ENCODE measurements at places on chromosomes 4 and X. TPM values are rescaled to one million over a fixed set of nuclear protein-coding genes. Genes with fewer than 3 reads are reported as not detected.

Gene VEGFC
- 14.7 TPM for total RNA-seq

Gene GIMD1
- total RNA-seq: not detected

Gene PIN4
- 12.1 TPM for total RNA-seq

Gene NHS
- 4.3 TPM for total RNA-seq

Gene PRKG2
- not detected for total RNA-seq

Gene MAGEB17
- not detected for total RNA-seq

DNA sequence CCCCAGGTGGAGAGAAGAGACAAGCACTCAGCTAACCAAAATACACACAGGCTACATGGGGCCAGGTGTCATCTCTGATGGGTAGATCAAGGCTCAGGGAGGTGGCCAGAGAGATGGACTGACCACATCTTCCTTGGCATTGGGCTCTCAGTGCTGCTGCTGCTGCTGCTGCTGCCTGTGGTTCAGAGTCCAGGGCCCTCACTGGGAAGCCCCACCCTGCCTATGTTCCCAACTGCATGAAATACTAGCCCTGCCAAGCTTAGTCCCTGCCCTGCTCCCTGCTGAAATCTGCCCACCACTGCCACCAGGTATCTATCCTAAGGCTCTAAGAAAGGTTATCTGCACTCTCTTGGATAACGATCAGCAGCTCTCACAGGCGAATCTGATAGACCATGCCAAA lies 118.7 kb downstream of the EFHC2 start:
- no peak for DNase-seq

- DNase-seq: no peak
Measured at GRCh38 chr4:153137159-153137558, 67.1 kb upstream of the TRIM2 start.

GRCh38 chr4:15213302-15213970 lies 211.2 kb downstream of the CPEB2 start:
- DNase-seq: no peak

- no peak for DNase-seq
Measured at GRCh38 chrX:149259241-149259640, 245.9 kb downstream of the IDS start.

DNA sequence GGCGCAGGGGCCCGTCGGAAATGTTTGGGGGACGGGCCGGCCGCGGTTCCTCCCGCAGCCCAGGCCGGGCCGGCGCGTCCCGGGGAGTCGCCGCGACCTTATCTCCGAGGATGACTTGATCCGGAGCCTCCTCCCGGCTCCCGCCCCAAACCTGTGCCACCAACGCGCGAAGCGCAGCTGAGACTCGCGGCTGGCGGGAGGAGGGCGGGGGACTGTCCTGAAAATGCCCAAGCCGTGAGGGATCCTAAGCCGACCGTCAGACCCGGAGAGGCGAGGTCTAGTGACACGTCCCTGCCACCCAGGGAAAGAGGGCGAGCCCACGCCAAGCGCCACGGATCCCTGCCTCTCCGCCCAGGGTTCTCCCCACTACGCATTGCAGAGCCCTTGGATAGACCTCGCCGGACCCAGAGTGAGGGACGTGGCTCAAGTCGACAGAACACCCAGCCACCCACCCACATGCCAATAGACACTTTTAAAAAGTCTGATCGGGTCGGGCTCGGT lies 26.9 kb downstream of the UTP14A start:
- no peak for DNase-seq

GRCh38 chrX:39158801-39159657 lies 357.8 kb downstream of the MID1IP1 start:
- DNase-seq: no peak

- no peak for DNase-seq
Measured at GRCh38 chr4:54189140-54189539, 40.0 kb upstream of the PDGFRA start.

DNA sequence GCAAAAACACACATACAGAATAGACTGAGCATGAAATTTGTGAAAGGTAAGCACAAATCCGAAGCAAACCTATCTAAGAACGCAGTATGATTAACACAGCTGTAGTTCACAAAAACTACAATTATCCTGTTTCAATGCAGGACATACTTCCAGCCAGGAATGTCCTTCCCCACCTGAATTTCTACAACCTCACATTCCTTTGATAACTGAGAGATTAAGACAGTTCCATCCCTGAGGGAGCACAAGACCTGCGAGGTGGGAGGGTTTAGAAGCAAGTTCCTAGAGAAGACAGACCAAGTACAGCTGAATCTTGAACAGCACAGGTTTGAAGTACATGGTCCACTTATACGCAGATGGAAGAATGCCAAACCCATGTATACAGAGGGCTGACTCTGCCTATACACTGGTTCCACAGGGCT lies 10.6 kb downstream of the ABCG2 start:
- no peak for DNase-seq

DNA sequence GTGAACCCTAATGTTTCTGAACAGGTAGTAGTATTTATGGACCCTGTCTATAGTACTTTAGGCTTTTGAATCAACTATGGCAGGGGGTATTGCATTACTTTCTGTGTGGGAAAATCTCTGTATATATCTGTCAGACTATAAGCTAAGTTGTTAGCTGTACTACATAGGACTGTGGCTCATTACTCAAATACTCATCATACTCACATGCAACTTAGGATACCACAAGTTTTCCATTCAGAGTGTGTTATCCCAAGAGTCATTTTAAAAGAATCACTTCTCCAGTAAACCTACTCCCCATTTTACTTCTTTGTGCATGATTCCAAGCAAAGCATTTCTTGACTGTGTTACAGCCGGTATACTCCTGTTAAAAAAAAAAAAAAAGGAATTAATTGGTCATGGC lies 95.6 kb downstream of the PHOX2B start:
- DNase-seq: no peak

GRCh38 chr4:26365537-26366150 lies 44.8 kb downstream of the RBPJ start:
- DNase-seq: no peak

- no peak for DNase-seq
Measured at GRCh38 chr4:10893395-10893794, 208.8 kb upstream of the CLNK start.

DNA sequence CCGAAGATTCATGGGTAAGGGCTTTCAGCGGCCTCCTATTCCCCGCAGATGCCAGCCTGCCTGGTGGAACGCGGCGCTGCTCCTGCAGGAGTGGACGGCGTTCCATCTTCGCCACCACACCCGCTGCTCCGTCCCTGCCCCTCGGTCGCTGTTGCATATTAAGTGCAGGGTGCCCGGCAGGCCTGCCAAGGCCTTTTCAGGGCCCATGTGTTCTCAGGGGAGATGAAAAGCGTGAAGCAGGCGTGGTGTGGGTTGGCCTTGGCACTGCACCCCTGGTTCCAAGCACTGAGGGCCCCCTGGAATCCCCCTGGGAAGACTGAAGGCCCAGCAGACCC lies 52.0 kb downstream of the SORCS2 start:
- DNase-seq: no peak

DNA sequence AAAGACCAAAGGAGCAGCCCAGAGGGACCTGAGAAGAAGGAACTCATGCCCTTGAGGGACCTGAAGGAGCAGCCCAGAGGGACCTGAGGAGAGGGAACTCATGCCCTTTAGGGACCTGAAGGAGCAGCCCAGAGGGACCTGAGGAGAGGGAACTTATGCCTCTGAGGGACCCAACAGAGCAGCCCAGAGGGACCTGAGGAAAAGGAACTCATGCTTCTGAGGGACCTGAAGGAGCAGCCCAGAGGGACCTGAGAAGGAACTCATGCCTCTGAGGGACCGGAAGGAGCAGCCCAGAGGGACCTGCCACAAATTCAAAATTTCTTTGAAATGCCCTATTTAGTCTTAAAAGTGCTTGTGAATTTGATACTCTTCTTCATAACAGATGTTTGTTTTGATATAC lies 48.5 kb upstream of the TMEM154 start:
- DNase-seq: no peak

- no peak for DNase-seq
Measured at GRCh38 chrX:119647552-119648420, 41.6 kb upstream of the NKRF start.

DNA sequence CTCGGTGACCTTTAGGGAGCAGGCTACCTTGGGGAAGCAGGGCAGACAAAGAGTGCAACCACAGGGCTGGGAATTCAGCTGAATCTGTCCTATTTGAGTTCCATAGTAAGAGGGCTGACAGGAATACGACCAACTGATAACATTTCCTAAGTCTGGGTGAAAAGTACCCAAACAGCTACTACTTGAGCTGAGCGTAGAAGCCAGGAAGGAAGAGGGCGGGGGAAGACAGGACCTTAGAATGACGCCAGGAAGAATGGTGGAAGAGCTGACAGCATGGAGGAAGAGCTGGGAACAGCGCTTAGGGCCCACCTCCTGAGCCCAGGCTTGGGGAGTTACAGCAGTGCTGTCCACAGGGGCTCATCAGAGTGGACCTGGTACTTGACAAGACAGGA lies 14.4 kb downstream of the MECP2 start:
- no peak for DNase-seq

DNA sequence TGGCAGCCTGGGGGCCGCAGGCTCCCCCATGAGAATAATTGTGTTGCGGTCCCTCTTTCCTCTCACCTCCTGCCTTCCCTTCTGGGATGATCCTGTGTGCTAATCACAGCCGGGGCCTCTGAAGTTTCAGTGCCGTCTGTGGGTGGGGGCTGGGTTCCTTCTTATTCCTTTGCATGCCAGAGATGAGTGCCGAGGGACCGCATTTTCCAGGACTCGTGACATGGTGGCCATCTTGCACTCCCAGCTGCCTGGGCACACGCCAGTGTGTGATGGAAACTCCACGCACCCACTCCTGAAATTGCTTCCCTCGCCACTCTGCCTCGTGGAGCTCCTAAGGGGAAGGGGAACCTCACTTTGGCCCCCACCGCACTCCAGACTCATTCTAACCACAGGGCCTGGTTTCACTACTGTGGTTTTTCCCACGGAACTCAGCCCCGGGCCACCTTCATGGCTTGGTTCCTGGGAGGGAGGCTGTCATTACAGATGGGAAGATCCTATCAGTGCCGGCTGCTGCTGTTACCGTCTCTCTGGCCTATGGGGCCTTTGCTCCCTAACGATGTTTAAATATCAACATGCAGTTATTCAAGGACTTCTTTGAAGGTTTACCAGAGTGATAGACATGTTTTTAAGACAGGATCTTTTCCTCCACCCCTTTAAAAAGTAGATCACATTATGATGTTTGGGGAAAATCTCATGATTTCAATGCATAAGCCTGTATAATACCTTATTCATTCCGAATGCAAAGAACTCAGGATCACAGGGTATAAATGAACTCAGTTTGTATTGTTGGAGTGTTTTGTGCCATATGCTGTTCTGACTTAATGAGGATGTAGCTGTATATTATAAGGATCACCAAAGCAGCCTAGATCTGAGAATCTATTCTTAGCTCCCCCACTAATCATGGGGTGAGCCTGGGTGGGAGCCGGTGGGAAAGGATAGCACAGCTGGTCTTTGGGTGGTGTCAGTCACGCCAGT lies 89.6 kb downstream of the SORCS2 start:
- no peak for DNase-seq

DNA sequence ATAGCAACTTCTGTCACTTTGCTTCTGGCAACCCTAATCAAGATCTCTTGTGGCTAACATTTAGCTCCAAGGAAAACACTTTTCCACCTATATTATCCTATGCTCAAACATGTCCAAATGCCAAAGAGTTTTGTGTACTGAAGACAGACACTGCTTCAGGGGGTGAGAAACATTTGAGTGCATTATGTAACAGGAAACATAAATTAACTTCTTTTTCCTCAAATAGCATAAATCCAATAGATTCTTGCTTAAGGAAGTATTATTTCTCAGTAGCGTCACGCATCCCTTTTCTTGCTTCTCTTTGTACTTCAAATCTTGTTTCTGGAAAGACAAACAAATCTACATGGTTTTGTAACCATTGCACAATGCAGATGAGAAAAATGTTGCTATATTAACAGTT lies 839.1 kb downstream of the GLUD2 start:
- no peak for DNase-seq

DNA sequence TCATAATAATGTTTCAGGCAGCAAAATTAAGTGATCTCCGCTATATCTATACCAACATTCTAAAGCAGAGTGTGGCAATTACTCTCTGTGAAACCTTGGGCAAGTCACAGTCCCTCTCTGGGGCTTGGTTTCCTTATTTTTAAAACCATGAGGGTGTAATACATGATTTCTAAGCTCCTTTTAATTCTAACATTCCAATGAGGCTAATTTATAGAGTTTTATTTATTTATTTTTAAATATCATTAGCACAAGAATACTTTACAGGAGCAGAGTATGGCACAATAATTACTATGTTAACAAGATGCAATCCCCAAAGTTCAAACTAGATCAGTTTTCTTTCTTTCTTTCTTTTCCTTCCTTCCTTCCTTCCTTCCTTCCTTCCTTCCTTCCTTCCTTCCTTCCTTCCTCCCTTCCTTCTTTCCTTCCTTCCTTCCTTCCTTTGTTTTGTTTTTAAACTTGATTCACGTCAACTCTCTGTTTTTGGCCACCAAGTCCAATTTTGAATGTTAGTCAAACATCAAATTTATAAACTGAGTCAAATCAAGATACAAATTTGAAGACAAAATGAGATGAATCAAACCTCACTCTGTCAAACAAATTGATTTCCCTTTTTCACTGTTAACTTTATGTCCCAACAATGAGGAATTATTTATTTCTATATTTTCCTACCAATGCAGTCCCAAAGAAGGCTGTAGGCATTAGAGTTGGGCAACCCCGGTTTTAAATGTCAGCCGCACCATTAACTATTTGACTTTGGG lies 50.2 kb upstream of the GPR174 start:
- no peak for DNase-seq

DNA sequence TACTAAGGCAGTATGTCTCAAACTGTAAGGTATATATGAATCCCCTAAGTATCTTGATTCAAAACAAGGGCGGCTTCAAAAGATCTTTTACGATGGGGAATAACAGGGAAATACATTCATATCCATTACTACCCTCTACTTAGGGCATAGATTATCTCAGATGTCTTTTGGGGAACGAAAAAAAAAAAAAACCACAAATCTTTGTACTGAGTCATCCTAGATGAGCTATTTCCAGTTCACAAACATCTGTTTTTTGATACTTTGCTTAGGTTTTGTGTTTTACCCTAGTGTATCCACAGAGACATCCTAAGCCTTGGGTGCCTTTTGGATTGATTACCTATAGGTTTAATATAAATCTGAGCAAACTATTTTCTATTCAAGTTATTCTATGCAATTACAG lies 457.2 kb downstream of the NLGN4X start:
- no peak for DNase-seq
